ENCODE measurements at places on chromosomes 12 and 14.

- DNase-seq = peak; percentile 35
Measured at GRCh38 chr12:93978553-93978952, 169.8 kb upstream of the PLXNC1 start.

- no peak for DNase-seq
Measured at GRCh38 chr14:90674043-90674670, 142.1 kb downstream of the TTC7B start.

GRCh38 chr12:45439039-45439438, 223.1 kb downstream of the ANO6 start:
- DNase-seq = no peak

GRCh38 chr12:19778172-19778571, 338.9 kb downstream of the AEBP2 start:
- no peak for DNase-seq

DNA sequence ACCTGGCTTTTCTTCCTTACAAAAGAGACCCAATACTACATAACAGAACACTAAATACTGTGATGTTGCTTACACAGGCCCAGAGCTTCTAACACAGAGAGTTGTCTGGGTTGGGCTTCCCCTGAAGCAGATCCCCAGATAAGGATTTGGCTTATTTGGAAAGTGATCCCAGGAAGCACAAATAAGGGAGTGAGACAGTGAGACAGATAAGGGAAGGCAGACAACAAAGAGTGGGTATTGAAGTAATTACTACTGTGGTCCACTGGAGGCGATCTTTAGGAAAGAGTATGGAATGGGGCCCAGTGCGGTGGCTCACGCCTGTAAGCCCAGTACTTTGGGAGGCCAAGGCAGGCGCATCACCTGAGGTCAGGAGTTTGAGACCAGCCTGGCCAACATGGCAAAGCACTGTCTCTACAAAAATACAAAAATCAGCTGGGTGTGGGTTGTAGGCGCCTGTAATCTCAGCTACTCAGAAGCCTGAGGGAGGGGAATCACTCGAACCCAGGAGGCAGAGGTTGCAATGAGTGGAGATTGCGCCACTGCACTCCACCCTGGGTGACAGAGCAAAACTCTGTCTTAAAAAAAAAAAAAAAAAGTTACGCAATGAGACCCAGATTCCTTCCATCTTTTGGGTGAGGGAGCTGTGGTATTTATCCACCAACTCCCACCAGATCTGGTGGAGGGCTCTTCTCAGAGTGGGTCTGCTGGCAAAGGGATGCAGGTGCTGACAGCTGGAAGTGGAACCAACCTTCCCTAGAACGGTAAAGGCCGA, 10.2 kb upstream of the C12orf43 start:
- no peak for DNase-seq

- no peak for DNase-seq
Measured at GRCh38 chr14:27929797-27930347, 836.7 kb upstream of the FOXG1 start.

DNA sequence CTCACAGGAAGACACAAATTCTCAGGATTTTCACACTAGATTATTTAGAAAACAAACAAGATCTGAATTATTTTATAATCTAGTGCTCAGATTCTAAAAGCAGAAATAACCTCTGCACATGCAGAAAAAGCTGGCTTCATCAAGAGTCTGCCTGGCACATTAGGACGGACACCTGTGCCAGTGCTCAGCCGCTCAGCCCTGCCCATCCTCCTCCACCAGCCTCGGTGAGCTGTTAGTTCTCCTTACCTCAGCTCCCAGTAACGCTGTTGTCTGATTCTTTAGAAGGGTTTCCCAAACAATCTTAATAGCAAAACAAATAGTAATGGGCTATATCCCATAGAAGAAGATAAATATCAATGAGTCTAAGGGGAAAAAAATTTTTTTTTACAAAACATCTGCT, 27.7 kb downstream of the DUSP16 start:
- no peak for DNase-seq
